SW 1271 (cell line): ENCODE measurements at places on chromosomes 7 and 10.

GRCh38 chr7:116740231-116740630, 68.2 kb downstream of the MET start:
- DNase-seq: no peak

DNA sequence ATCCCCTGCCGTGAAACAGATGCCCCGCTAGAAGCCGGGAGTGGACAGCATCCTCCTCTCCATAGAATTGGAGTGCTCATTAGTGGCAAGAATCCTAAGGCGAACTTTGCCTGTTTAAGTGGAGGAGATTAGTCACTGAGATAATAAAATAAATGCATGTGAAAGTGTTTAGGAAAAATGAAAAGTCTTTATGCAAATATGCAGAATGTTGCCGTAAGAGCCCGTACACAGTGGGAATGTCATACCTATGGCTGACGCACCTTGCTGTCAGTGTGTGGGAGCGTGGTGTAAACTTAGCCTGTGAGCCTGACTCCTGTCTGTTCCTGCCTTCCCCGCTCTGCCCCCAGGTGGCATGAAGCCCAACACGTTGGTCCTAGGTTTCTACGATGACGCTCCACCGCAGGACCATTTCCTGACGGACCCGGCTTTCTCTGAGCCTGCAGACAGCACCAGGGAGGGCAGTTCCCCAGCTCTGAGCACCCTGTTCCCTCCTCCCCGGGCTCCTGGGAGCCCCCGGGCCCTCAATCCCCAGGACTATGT, 1.7 kb upstream of the TRIP6 start:
- no peak for DNase-seq

GRCh38 chr10:31927565-31927883, 1.1 kb downstream of the ARHGAP12 start:
- DNase-seq: no peak

- no peak for DNase-seq
Observed at GRCh38 chr10:70809726-70810125, 6.0 kb upstream of the SGPL1 start.

GRCh38 chr10:49139028-49139845, 5.4 kb upstream of the FAM170B start:
- no peak for DNase-seq

DNA sequence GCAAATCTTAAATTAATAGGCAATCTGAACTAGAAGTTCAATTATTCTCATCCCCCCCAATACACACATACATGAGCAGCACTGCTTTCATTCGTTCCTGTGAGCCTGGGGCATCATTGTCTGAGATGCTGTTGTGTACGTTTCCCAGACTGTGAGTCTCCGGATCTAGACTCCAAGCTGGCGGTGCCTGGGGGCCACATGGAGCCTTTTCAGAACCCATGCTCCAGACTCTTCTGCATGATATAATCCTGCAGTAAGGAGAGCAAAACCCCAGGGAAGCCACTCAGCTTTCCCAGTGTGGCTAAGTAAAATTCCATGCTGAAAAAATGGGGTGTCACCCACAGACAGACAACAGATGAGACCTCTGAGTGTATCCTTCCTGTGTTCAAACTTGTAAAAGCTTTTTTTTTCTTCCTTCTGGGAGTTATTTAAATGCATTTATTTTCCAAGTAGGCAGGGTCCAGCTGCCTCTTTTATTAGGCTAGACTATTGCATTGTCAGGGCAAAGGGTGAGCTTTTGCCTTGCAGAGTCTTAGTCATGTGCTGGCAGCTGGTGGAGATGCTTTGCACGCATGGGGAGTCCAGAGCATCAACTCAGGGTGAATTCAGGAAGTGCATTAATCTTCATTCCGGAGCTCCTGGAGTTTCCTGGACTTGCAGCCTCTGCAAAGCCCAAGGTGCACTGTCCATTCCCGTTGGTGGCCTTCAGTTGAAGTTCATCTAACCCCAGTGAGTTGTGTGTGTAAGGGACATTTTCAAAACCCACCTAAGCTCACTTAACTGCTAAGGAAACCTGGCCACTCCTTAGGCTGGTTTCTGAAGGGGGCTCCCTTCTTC, 185.7 kb upstream of the ADO start:
- no peak for DNase-seq

DNA sequence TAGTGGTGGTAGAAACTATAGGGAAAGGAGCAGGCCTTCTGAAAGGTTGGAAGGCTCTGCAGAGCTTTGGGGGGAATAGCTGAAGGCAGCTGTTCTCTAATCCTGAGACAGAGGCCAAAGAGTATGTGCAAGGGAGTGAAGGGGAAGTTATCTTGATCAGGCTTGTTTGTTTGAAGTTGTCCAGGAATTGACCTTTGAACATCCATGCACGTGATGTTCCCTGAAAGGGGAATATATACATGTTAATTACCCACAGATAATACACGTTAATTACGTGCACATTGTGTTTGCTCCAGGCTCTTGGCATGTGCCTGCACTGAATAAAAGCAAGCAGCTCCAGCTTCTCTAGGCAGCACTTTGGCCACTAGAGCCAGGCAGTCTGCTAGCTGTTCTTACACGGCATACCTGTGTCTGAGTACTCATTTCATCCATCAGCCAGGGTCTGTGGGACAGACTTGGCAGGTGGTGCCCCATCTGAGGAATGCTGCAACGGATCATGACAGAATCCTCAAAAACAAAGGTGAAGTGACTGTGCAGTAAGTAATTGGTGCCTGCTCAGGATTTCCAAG, 18.0 kb upstream of the STARD3NL start:
- DNase-seq: no peak

DNA sequence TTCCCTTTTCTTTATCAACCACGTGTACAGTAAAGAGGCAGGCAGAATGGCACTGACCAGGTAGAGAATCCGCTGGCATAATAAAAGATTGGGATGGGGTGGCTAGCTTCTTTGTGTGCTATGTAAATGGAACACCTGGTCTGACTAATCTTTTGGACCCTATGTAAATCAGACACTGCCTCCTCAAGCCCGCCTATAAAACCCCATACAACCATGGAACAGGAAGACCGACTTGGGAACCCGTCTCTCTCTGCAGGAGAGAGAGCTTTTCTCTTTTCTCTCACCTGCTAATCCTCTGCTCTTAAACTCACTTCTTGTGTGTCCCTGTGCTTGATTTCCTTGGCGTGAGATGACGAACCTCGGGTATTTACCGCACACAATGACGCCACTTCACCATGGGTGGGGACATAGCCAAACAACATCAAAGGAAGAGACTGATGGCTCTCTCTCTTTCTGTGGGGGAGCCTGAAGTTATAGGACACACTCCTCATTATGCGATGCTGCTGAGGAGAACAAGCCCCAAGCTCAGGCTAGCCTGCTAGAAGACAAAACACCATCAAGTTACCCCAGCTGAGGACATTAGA, 94.2 kb downstream of the ARL5B start:
- no peak for DNase-seq

- DNase-seq: no peak
Observed at GRCh38 chr10:27661514-27662286, 83.9 kb downstream of the MKX start.

DNA sequence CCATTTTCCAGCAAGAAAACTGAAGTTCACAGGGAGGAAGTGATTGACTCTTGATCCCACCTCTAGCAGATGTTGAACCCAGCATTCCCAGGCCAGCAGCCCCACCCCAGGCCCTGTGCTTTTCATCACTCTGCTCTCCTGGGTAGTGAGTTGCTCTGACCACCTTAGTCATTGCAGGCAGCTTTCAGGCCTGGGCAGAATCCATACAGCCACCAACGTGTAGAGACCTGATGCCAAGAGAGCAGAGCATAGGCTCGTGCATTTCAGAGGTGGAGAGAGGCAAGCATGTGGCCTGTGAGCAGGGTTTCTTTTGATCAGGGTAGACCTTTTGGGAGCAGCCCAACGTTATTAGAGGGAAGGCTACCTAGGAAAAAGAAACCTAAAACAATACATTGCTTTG, 334.6 kb downstream of the PTEN start:
- DNase-seq: no peak

DNA sequence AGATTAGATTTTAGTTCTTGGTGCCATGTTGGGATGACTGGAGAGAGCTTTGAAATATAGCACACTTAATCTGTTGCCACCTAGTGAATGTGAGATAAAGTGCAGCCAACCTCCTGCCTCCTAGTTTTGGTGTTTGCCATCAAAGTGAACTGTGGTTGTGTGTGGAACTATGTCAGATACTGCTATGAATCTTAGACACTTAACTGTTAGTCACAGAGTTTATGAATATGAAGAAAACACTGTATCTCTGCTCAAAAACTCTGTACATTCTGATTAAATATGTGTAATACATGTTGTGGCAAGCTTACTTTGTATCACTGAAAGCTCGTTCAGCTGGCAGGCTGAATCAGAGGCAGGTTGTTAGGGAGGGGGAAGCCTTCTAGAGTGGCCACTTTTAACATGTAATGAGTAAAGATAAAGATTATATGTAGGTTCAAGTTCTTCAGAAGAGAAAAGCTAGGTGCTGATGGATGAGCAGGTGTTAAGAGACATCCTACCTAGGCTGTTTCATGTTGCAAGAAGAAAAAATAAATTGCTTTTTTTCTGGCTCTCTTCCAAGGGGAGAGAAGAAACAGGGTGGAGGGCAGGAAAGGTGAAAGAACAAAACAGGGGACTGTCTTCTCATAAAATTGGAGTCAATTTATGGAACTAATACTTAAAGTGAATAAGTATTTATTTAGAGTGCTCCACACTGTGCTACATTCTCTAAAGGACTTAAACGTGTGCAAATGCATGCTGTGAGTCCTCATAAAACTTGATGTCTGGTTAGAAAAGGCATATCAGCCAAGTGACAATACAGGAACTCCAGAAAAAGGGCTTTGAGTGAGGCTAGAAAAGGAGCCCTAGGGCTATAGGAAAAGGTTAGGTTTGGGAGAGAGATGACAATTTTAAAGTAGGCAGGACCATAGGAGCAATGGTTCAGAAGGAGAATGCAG, 14.1 kb upstream of the LAMB1 start:
- peak; percentile 56 for DNase-seq

DNA sequence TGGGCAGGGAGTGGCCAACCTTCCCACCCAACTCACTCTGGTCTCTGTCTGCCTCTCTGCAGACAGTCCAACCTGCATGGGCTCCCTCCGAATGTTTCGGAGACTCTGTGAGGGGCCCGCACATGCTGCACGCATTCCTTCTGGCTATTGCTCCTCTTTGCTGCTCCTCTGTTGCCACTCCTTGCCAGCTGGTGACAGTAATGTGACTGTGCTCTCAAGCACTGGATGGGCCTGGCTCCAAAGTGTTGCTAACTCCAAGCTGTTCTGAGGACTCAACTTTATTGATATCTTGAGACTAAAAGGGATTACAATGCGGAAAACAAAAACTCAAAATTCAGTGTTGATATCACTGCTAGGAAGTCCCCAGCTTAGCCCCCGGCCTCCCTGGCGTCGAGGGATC, 105.4 kb upstream of the KIF5B start:
- DNase-seq: no peak

DNA sequence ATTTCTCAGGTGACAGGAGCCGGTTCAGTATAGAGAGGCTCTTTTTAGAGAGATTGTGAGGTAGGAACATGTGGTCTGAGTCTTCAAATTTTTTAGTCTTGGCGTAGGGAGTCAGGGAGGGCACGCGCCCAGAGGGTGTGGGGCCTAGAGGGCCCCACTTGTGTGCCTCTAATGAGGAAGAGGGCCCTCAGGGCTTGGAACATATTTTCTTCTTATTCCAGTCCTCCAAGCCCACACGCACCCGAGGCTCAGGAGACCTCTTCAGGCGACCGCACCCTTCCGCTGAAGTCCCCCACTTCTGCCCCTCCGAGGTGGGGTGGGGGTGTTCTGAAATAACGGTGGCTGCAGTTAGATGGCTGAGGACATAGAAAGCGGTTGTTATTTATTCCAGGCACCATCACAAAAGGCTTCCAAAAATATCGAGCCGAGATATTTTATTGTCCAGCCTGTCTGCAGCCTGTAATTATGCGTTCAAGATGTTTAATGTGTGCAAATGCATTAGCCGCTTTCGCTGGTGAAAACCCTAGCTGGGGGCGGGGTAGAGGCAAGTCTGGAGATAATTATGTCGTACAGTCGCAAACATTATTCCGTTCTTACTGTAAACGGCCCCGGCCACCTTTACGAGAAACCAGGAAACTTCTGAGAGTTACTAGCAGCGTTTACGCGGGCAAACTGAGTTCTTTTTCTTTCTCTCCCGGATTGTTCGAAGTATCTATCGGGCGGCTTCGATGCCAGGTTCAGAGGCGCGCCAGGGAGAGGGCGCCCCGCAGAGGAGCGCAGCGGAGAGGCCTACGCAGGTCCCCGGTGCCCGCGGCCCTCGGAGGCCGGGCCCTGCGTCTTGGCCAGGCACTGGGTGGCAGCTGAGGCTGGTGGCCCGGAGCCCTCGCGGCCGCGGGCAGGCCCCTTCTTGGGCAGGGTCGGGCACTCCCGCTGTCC, 12.9 kb upstream of the HOXA13 start:
- DNase-seq: no peak

DNA sequence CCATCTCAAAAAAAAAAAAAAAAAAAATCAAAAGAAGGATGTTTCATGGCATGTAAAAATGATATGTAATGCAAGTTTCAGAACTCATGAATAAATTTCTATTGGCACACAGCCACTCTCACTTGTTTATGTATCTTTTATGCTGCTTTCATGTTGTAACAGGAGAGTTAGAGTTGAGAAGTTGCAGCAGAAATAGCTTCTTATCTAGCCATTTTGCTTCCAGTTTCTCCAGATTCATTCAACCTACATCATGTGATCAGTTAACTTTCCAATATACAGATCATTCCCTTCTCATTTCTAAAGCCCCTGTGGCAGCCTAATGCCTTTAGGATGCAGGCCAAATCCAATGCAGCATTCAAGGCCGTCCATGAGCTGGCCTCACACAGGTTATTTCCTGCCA, 30.4 kb downstream of the ZNF786 start:
- DNase-seq: no peak

- DNase-seq: no peak
Observed at GRCh38 chr7:106365252-106366005, 80.6 kb upstream of the NAMPT start.

DNA sequence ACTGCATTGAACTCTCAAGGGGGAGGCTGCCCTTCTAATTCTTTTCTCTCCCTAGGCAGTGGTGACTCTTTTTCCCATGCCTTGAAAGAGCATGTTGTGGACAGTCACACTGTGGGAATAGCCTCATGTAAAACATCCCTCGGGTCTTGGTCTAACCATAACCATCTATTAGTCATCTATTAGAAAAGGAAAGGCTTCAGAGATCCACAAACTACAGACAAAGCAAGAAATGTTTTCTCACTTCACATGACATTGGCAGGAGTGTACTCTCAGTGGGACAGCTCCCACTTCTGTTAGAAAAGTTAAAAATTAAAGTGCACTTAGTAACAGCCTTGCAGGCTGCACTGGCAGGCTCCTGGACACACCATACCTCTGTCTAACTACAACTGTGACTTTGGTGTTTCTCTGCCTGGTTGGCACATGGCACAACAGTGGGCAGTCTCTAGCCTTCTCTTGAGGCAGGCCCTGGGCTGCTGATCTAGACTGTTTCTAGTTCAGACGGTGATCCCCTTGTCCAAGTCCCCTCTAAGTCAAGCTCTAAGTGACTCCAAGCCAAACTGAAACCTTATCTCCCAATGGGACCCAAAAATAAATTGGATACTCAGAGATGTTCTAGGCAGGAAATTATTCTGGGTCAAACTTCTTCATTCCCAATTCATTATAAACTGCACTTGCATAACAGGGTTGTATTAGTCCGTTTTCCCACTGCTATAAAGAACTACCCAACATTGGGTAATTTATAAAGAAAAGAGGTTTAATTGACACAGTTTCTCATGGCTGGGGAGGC, 57.9 kb upstream of the ITGB1 start:
- DNase-seq: no peak
